ENCODE measurements at places on chromosomes 1 and 21.

GRCh38 chr1:245108246-245108645 lies 46.5 kb upstream of the KIF26B start:
- DNase-seq: no peak

DNA sequence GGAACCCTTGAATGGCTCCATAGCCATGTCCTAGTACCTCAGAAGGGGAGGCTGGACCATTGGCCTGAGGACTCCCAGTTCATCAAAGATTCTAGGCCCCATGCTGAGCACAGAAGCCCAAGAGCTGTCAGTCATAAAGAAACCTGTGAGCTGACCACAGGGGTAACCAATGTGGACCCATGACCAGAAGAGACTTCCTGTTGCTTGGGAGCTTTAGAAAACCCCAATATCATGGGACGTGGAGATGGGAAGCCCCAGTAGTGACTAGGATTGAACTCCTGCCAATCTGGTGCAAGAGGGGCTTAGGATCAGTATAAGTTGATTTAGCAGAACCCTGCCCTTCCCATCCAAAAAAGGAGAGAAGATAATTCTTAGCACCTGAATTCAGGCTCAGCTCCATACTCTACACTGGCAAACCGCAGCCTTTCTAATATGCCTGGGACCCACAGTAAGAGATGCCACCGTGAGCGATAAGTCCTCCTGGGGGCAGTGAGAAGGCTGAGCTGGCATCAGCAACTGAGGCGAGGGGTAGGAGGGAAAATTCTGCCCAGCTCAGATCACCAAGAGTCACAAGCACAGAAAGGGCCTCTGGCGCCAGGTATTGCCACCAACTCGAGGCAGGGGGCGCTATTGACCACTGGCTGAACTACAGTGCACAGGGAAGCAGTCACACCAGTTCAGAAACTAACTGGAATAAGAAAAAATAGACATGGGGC lies 108.9 kb downstream of the CAPN8 start:
- DNase-seq: no peak

GRCh38 chr1:198904321-198904720 lies 265.5 kb downstream of the PTPRC start:
- no peak for DNase-seq

GRCh38 chr1:234605399-234605982 lies 4.5 kb downstream of the IRF2BP2 start:
- DNase-seq: no peak

Measured in esophagus squamous epithelium (tissue), 5 donors.